ENCODE measurements at places on chromosomes 16 and 17.
A peak's percentile ranks its signal among the peaks of the same experiment; 100 is the strongest.

DNA sequence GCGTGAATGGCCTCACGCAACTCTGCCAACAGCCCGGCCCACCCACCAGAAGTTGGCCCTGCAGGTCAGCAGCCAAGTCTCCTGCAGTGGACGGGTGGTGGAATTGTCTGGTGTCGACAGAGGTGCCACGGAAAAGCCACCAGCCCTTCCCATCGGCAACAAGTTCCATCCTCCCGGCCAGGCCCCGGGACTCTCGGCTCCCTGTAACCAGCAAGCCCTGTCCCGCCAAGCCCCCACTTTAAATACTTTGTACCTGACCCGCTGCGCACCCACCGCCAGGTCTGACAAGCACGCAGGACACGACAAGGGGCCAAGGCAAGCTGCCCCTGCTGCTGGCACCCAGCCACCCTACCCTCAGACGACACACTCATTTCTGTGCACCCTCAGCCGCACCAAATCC, 100.8 kb downstream of the RBFOX3 start:
- no peak for DNase-seq

DNA sequence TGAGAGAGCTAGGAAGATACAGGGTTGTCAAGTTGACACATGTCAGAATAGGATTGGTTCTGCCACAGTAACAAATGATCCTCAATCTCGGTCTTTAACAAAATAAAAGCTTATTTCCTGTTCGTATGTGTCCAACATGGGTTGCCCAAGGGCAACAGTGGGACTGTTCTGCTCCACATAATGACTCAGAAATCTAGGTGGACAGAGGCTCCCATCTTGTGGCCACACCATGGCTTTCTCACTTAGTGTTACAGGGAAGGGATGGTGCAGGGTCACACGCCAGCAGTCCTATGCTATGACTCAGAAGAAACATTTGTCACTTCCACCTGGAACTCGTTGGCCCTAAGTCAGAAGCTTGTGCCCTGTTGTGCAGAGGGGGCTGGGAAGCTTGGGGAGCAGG, 364.9 kb downstream of the SNX29 start:
- DNase-seq = no peak

DNA sequence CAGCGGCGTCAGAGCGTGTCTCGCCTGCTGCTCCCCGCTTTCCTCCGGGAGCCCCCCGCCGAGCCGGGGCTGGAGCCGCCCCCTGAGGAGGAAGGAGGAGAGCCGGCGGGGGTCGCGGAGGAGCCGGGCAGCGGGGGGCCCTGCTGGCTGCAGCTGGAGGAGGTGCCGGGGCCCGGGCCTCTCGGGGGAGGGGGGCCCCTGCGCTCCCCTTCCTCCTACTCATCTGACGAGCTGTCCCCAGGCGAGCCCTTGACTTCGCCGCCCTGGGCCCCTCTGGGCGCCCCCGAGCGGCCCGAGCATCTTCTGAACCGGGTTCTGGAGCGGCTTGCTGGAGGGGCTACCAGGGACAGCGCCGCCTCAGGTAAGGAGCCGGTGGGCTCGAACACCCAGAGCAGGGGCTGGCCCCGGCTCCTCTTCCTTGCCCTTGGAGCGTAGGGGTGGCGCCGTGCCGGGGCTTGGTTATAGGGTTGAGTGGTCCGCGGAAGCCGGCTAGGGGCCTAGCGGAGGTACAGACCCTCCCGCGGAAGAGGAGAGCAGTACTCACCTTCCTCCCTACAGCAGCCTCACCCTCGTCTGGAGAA, 841 bp downstream of the RAPGEFL1 start:
- DNase-seq = no peak

GRCh38 chr17:73480740-73481139, 163.5 kb downstream of the SDK2 start:
- DNase-seq = no peak

GRCh38 chr17:37518826-37519225, 29.1 kb downstream of the DUSP14 start:
- DNase-seq = no peak

GRCh38 chr17:62739645-62740388, 68.3 kb downstream of the MARCHF10 start:
- no peak for DNase-seq

GRCh38 chr16:49619811-49620157, 236.1 kb downstream of the ZNF423 start:
- no peak for DNase-seq

DNA sequence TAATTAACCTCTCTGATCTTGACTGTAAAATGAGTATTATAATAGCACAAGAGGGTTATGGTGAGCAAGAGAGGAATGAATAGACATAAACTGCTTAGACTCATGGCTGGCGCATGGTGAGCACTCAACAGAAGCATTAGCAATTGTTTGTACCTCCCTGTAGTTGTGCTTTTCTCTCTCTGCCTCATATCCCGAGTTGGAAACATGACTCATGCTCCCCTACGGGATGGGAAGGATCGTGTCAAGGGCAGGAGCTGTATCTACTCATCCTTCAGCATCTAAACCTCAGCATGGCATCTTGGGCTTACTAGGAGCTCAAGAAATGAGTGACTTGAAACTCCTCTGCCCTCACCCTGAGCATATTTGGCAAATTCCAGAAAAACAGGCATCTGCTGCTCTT, 299.6 kb downstream of the MAP2K4 start:
- DNase-seq = no peak

DNA sequence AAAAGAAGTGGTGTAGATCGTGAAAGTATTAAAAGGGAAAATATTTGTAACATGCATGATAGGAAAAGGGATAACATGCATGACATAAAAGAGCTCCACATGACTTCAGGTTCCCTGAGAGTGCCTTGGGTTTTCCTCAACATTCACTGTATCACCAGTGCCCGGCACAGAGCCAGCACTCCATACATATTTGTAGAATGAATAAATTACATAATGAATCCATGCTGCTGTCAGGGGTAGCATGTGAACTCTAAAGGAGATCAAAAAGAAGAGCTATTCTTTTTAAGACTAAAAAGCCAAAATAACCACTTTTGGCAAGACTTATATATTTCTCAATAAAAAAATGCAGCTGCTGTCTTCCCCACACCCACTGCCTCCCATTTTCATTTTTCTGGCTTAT, 2.7 kb upstream of the ZNF594 start:
- DNase-seq = no peak

DNA sequence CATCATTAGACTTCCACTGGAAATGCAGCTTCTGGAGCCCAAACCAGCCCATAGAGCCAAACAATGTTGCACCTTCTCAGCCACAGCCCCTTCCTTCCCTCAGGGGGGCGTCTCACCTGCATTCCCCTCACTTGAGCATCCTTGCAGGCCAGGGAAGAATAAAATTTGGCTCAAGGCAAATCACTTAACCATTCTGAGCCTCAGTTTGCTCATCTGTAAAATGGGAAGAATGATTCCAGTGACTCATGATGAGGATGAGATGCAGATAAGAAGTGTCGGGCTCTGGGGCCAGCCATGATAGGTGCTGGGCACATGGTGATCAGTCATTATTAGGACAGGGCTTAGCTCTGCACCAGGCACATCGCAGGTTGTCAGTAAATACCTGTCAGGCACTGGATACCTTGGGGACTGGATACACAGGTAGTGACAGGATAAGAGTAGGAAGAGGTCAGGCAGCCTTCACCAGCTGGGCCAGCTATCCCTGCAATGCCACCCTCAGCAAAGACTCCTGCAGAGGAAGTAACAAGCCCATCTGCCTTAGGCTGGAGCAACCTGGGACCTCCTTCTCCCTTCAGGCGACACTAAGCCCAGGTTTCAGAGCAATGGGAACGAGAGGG, 208.0 kb upstream of the TNRC6C start:
- no peak for DNase-seq

- no peak for DNase-seq
Observed at GRCh38 chr16:84686707-84687298, 13.0 kb upstream of the USP10 start.

DNA sequence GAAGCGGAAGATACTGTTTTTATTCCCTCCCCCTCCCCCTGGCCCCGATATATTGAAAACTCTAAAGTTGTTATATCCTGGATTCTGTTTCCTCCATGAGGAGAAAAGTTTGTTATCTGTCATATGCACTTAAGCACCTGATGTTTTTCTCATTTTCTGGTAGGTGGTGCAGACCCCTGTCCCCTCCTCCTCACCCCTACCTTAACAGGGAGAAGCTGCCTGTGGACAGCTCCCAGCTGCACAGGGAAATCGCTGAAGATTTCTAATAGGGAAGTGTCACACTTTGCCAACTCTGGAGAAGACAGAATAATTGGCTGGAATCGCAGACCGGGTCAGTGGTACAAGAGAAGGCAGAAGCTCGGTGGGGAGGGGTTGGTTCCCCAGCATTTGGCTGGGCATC, 45.3 kb upstream of the TOB1 start:
- DNase-seq = no peak

GRCh38 chr17:77435272-77436057, 294.7 kb downstream of the SEC14L1 start:
- no peak for DNase-seq

DNA sequence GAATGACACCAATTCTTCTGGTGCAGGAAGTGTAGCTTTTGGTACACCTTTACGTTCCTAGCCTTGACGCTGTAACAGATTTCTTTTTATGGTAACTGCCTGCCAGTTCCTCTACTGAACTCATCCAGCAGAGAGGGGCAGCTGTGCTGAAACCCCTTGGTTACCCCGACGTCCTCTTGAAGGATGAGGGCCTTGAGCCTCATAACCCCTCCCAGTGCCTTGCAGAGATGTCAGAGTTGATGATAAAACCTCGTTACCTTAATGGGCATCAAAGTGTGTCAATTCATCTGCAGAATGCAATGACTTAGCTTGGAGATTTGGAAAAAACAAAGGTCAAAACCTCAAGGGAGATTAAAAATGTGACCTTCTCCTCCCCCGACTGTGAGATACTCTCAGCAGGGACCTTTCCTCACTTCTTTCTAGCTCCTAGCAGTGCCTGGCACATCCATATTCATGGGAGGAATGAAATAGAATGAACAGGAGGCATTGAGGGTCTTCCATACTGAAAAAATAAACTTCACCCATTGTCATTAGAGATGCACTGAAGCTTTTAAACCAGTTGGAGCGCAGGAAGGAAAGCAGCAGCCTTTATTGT, 69.2 kb downstream of the SDR42E1 start:
- no peak for DNase-seq

DNA sequence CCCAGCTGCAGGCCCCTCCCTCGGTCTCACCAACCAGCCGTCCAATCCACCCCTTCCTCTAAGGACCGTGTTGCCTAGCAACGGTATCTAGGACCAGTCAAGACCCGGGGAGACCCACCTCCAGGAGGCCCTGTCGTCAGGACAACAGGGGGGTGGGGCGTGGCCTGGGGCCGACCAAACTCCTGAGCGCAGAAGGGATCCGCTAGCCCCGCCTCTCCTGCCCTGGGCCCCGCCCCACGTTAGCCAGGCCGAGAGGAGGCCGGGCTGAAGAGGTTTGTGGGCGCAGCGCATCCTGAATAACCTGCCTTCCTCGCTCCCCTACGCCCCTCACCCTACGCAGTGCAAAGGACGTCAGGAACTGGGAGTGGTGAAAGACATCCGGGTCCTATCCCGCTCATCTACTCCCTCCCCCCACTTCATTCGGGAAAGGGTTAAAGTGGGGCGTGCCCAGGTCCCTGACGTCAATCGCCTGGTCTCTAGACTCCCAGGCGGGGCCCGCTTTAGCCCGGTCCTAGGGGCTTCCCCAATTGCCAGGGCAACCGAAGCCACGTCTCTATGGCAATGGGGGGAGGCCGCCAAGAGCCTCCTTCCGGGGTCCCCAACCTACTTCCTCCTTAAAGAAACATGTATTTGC, 14.7 kb downstream of the DLG4 start:
- peak; percentile 92 for DNase-seq

GRCh38 chr16:56387396-56387795, 37.9 kb downstream of the AMFR start:
- DNase-seq = no peak

DNA sequence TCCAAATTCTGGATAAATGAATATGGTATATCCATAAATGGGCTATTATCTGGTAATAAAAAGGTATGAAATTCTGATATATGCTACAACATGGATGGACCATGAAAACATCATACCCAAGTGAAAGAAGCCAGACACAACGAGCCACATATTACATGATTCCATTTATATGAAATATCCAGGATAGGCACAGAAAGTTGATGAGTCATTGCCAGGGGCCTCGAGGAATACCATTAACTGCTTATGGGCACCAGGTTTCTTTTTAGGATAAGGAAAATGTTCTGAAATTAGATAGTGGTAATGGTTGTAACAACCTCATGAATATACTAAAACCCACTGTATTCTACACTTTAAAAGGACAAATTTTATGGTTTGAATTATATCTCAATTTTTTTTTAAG, 123.2 kb downstream of the PITPNC1 start:
- no peak for DNase-seq

DNA sequence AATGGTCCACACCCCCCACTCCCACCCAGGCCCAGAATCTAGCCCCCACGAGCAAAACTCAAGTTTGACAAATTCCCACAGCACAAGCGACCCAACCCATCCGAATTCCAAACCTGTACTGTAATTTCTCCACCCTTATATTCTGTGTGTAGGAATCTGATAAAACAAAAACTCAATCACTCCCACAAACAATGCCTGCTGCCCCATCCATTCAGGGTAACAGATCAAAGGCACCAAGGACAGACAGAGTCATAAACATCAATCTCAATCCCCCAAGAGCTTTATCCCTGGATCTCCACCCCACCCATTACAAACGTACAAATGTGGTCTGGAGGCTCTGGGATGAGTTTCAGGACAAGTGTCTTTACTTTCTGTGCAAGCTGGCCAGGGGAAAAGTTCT, 157.8 kb downstream of the AXIN2 start:
- DNase-seq = no peak

All from NCI-H510A (cell line).